Right forelimb (tissue), 1 donor: ENCODE measurements at places on chromosomes 7 and 10.

- no peak for DNase-seq
Measured at GRCh38 chr7:91291902-91292301, 27.7 kb downstream of the FZD1 start.

GRCh38 chr10:7301006-7301778 lies 109.6 kb downstream of the SFMBT2 start:
- no peak for DNase-seq

- no peak for DNase-seq
Measured at GRCh38 chr10:52011118-52011517, 303.0 kb upstream of the DKK1 start.

- no peak for DNase-seq
Measured at GRCh38 chr7:2011266-2012043, 221.3 kb downstream of the MAD1L1 start.

- no peak for DNase-seq
Measured at GRCh38 chr7:10838228-10838627, 135.4 kb upstream of the PHF14 start.

DNA sequence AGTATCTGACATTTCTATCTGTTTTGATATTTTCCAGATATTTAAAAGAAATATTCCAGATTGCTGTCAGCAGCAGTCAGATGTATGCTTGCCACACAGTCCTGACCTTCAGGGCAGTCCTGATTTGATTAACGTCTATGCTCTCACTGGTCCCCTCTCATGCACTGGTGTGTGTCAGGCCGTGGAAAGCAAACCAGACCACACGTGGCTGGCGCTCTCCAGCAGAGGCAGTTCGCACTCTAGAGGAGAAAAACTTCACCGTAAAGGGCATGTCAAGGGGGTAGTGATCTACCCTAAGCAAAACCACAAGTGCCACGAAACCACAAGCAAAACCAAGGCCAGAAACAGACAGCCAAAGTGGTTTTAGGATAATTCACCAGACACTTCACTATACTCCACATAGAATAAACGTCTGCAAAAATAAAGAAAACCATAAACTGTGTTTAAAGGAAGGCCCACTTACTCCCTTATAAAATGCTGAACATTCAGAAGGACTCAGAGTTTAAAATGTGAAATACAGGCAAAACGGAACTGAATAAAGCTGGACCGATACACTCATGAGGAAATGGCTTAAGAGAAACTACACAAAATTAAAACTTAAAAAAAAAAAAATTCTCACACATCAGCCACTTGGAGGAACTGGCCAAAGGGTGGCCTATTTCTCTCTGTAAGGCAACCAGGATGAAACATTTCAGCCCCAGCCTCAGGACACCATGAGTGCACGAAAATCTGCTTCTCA lies 26.4 kb downstream of the PARP12 start:
- no peak for DNase-seq
